Transverse colon (tissue), 4 donors: ENCODE measurements at places on chromosomes 6 and 20. TPM values are rescaled to one million over a fixed set of nuclear protein-coding genes. Genes with fewer than 3 reads are reported as not detected.

Gene PAQR8
- total RNA-seq: 189 TPM

GRCh38 chr6:43096451-43097097 lies 20.5 kb downstream of the PTK7 start:
- peaks cover 13% of the 10 kb centered on the region for H3K4me1 ChIP-seq
- H3K27me3 ChIP-seq: no peaks in the 10 kb centered on the region
- no peaks in the 10 kb centered on the region for H3K36me3 ChIP-seq
- no peak overlapping the region for H3K27ac ChIP-seq
- H3K4me3 ChIP-seq: no peak overlapping the region

DNA sequence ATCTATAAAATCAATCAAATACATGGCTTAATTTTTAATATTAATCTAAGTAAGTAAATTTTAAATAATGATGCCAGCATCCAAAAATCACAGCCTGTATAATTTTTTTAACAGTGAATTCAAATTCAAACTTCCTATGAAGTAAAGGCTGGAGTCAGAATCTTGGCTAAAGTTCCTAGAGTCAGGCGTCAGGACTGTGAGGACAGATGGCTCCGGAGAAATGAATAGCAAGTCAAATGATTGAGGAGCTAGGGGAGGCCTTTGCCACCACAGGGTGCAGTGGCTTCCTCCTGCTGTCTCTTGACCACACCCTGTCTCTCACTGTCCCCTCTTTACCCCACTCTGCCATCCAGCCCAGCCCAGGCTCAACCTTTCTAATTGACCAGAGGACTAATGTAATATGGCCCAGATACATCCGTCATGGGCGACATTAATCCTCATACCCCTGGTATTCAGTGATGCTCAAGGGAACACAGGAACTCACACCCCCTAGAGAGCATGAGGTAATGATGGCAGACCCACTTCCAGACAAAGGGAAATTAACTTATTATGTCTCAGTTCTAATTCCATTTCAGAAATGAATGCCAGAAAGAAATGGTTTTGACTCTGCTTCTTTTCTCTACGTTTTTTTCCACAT lies 53.4 kb downstream of the OPRM1 start:
- H3K27me3 ChIP-seq: no peaks in the 10 kb centered on the region
- no peak overlapping the region for H3K27ac ChIP-seq
- no peaks in the 10 kb centered on the region for H3K4me1 ChIP-seq
- DNase-seq: no peak

- H3K27ac ChIP-seq: no peak overlapping the region
- H3K4me1 ChIP-seq: no peaks in the 10 kb centered on the region
- no peaks in the 10 kb centered on the region for H3K36me3 ChIP-seq
- no peak overlapping the region for H3K4me3 ChIP-seq
- DNase-seq: no peak
Observed at GRCh38 chr6:132261354-132261753, 139.9 kb downstream of the MOXD1 start.

Gene POLR1H
- total RNA-seq: 12.3 TPM

DNA sequence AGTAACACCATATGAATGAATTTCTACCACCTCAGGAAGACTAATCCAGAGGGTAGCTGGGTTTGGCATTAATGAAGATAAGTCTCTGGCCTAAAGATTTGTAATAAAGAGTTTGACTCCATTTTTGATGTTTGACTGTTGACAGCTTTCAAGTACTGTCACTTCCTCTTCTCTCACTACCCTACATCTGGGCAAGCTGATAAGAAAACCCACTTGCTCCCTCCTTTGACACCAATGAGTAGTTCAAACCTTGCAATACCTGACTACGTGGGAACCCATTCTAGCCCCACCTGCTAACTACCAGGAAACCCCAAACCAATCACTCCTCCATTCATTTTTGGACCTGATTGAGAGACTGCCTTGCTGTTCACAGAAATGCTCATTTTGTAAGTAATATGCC lies 621.5 kb downstream of the TENT5A start:
- H3K27ac ChIP-seq: no peak overlapping the region
- H3K27me3 ChIP-seq: no peaks in the 10 kb centered on the region
- H3K36me3 ChIP-seq: no peaks in the 10 kb centered on the region
- no peak for DNase-seq

GRCh38 chr20:35359335-35359950 lies 52.3 kb downstream of the UQCC1 start:
- H3K27me3 ChIP-seq: no peaks in the 10 kb centered on the region
- no peak for DNase-seq
- no peaks in the 10 kb centered on the region for H3K36me3 ChIP-seq
- peak overlapping the region; percentile 55 for H3K27ac ChIP-seq
